Large intestine (tissue), 12 donors: ENCODE measurements at places on chromosomes 16 and 17. TPM values are rescaled to one million over a fixed set of nuclear protein-coding genes. Genes with fewer than 3 reads are reported as not detected.

DNA sequence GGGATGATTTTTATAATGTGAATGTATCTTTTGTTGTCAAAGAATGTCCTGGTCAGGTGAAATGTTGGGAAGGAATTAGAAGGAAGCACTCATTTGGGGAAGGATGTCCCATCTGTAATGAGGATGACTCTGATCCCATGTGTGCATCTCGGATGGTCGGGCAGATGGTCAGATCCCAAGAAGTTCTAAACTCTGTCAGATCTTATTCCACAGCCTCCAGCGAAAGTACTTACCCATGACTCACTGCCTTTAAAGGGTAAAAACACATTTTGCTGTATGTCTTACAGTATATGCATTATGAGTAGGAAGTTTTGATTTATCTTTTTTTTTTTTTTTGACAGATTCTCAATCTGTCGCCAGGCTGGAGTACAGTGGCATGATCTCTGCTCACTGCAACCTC lies 548 bp upstream of the KRTAP4-11 start:
- no peak for DNase-seq

DNA sequence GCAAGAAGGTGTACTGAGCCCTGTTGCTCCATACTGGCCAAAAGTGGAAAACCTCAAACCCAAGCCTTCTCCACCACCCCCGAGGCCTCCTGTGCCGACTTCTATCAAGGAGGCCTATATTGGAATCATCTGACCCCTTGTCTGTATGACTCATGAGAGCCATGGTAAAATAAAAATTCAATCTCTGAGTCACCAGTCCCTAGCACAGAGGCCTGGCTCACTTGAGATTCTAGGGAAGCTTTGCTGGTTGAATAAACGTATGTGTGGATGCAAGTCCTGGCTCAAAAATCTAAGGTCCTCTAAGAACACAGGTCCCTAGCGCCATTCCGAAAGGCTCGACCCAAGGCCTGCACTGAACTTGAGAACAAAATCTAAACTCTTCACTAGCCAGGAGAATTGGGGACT lies 15.0 kb downstream of the NSMCE1 start:
- no peak for DNase-seq

- no peak for DNase-seq
Measured at GRCh38 chr17:38334480-38335364, 9.0 kb downstream of the GPR179 start.

The KRTAP3-1 gene
- polyA plus RNA-seq = not detected

The TEKT1 gene
- 0.25 TPM for polyA plus RNA-seq

DNA sequence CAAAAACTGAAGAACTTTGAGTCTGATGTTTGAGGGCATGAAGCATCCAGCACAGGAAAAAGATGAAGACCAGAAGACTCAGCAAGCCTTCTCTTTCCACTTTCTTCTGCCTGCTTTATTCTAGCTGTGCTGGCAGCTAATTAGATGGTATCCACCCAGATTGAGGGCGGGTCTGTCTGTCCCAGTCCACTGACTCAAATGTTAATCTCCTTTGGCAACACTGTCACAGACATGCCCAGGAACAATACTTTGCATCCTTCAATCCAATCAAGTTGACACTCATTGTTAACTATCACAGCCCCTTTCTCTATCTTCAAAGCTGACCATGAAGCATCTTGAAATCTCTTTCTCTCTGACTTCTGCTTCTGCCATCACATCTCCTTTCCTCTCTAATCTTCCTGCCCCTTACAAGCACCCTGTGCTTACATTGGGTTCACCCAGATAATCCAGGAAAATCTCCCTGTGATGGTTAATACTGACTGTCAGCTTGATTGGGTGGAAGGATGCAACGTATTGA lies 115.9 kb upstream of the CDH13 start:
- no peak for DNase-seq

GRCh38 chr17:79003661-79004411 lies 5.7 kb downstream of the CANT1 start:
- no peak for DNase-seq

The IQCK gene
- polyA plus RNA-seq = 14.0 TPM

DNA sequence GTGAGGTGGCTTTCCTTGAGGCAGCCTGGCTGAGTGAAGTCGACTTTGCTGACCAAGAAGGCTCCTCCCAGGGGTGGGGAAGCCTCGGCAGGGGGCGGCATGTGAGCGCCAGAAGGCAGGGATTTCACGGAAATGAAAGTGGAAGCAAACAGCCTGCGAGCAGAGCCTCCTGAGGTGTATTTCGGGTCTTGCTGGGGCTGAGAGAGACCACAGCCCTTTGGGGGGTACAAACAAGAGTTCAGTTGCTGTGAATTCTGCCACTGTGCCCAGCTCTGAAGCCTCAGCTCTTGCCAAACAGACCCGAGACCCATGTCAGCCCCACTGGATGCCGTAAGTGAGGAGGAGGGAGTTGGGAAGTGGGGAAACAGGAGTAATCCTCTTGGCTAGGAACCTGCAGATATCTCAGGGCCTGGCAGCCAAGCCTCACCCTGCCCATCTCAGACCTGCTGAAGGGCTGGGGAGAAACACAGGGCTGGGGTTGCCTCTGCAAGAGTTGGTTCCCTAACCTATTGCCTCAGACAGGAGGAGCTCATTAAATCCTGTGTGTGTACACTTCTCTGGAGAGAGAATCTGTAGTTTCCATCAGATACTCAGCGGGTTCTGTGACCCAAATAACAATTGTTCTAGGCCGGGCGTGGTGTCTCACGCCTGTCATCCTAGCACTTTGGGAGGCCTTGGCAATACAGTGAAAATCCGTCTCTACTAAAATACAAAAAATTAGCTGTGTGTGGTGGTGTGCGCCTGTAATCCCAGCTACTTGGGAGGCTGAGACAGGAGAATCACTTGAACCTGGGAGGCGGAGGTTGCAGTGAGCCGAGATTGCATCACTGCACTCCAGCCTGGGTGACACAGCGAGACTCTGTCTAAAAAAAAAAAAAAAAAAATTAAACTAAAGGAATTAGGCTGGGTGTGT lies at the start of gene IFI35:
Gene IFI35 (plus strand): TSS at position 146 of the 913 bp plus-strand sequence. CDS start 164 bp downstream, at position 310.
- peak; percentile 90 for DNase-seq

DNA sequence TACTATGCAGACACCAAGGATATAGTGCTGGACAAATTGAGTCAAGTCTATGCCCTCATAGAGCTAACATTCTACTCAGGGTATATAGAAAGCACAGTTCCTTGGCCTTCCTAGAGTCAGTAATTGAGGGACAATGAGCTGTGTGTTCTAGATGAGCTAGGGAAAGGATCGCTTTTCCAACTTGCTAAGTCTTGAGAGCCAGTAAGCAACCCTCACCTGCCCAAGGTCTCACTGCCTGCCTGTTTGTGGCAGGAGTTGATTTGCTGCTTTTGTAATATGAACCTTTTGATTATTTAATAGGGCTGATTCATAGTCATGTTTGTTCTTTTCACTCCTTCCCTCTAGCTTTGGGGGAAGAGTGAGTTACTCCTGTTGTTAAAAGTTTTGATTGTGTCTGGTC lies 6.5 kb downstream of the DDX42 start:
- DNase-seq = no peak

- DNase-seq = no peak
Measured at GRCh38 chr17:1460233-1460632, 4.2 kb upstream of the CRK start.

The CD79B gene
- polyA plus RNA-seq = 1.2 TPM

GRCh38 chr16:10362077-10362863 lies 23.6 kb upstream of the ATF7IP2 start:
- DNase-seq = peak; percentile 94

GRCh38 chr17:327971-328370 lies 24.6 kb downstream of the RPH3AL start:
- DNase-seq = no peak

GRCh38 chr16:81546781-81547180 lies 102.2 kb downstream of the CMIP start:
- DNase-seq = no peak

The UMOD gene
- polyA plus RNA-seq = not detected

- DNase-seq = no peak
Measured at GRCh38 chr16:6864244-6864643, 468.4 kb upstream of the RBFOX1 start.

The CACNB1 gene
- 5.5 TPM for polyA plus RNA-seq

GRCh38 chr16:49928176-49929041 lies 72.5 kb upstream of the ZNF423 start:
- no peak for DNase-seq

- DNase-seq = no peak
Measured at GRCh38 chr16:21989751-21990150, 11.2 kb downstream of the PDZD9 start.

GRCh38 chr17:22517716-22518115 lies 825.4 kb downstream of the KCNJ18 start:
- no peak for DNase-seq

The EIF1 gene
- 791 TPM for polyA plus RNA-seq

The TBC1D3E gene
- 12.3 TPM for polyA plus RNA-seq

DNA sequence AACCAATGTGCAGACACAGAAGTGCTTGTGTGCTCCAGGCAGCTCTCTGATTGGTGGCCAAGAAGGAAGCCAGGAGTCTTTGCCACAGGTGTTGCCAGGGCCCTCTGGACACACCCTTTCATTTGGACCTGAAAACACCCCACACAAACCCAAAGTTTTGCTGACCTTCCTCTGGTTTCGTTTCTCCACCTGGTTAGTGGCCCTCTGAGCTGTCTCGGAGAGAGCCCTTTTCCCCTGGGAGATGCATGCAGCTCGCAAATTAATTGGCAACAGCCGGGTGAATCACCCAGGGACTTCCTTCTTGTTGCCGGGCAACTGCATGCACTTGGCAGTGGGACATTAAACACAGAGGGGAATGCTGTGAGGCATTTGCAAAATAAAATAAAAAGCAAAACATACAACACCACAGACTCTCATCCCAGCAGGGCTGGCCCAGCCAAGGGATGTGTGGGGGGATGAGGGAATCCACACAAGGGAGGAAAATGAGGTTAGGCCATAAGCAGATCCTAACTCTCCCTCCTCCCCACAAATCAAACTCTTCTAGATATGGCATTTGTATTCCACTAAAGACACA lies 286.6 kb downstream of the SOX9 start:
- peak; percentile 72 for DNase-seq

The SCNN1B gene
- 0.13 TPM for polyA plus RNA-seq

DNA sequence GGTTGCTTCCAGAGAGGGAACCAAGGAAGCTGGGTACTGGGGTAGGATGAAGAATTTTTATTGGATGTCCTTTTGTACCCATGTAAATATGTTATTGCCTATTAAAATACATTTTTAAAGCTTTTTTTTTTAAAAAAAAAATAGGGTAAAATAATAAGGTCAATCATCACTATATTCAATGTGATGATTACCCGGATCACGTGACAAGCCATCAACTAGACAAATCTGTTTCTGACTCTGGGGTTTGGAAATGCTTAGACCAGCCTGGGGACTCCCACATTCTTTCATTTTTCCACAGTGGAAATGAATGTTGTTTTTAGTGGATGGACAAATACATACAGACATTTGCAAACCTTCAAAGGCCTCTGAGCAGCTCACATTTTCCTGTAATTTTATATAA lies 79.9 kb upstream of the KIFC3 start:
- DNase-seq = no peak

GRCh38 chr16:22265351-22265750 lies 31.9 kb upstream of the POLR3E start:
- DNase-seq = no peak

DNA sequence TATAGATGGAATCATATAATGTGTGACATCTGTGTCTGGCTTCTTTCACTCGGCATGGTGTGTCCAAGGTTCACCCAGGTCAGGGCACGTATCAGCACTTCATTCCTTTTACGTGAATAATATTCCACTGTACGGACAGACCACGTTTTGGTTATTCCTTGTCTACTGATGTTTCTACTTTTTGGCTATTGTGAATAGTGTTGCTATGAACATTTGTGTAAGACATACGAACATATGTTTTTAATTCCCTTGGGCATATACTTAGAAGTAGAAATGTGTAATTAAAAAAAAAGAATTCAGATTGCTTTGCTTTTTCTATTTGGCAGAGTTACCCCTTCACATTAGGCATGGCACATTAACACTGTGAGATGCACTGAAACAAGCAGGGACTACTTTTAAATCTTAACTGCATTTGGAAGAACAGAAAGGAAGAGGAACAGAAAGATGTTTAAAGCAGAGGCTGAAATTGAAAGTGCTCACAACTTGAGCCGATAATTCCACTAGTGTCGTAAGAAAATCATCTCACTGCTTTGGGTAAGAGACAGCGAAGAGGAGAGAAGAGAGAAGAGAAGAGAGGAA lies 105.3 kb downstream of the VPS53 start:
- peak; percentile 58 for DNase-seq

The SPN gene
- polyA plus RNA-seq = 6.8 TPM

DNA sequence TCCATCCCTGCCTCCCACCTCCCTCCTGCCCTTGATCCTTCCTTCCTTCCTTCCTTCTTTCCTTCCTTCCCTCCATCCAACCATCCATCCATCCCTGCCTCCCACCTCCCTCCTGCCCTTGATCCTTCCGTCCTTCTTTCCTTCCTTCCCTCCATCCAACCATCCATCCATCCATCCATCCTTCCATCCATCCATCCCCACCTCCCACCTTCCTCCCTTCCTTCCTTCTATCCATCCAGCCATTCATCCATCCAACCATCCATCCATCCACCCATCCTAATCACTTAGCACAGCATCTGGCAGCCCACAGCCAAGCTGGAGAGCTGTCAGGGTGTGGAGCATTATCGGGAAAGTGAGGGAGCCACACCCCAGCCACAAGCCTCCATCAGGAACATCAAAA lies 54.5 kb downstream of the TK2 start:
- DNase-seq = no peak

DNA sequence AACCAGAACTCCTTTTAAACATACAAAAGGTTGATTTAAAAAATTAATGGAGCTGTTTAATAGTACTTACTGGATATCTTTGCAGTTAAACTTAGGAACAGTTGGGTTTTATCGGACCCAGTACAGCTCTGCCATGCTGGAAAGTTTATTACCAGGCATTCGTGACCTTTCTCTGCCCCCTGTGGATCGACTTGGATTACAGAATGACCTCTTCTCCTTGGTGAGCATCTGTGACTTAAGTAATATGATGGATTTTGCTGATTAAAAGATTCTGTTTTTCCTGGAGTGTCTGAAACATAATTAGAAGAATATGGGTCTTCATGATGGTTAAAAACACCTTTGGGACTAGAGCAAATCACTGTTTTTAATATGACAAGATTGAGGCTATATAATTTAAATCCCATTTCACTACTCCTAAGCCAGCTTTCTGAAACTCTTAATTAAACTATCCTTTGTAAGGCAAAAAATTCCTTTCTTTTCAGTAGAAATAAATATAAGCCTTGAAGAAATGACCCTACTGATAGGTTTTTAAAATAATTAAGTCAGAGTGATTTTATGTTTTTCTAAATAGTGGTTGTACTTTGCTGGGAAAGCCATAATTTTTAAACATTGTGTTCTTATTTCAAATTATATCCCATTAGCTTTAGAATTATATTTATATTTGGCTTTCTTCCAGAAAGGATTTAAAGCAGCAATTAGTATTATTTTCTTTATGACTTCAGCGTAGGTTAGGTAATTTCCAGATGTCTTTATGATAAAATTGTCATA lies 45.7 kb upstream of the KPNB1 start:
- no peak for DNase-seq

GRCh38 chr16:4241258-4241927 lies 487 bp downstream of the SRL start:
- no peak for DNase-seq

- no peak for DNase-seq
Measured at GRCh38 chr16:88640498-88641247, 2.3 kb downstream of the IL17C start.
